ENCODE measurements at places on chromosomes 3 and 15. TPM values are rescaled to one million over a fixed set of nuclear protein-coding genes. Genes with fewer than 3 reads are reported as not detected.

DNAH12 gene
- total RNA-seq = 0.12 TPM

B3GNT5 gene
- 50.9 TPM for total RNA-seq

ANKRD63 gene
- not detected for total RNA-seq

NMD3 gene
- total RNA-seq = 45.8 TPM

KNL1 gene
- 4.2 TPM for total RNA-seq

TUSC7 gene
- total RNA-seq = not detected

VPS39 gene
- 57.1 TPM for total RNA-seq

AAGAB gene
- 41.9 TPM for total RNA-seq

CPLX3 gene
- total RNA-seq = not detected

SPRED1 gene
- total RNA-seq = 22.2 TPM

EAF2 gene
- total RNA-seq = 1.4 TPM

GOLGA6L24 gene
- not detected for total RNA-seq

FBLN2 gene
- total RNA-seq = 1.6 TPM

NME9 gene
- not detected for total RNA-seq

MCTP2 gene
- 1.2 TPM for total RNA-seq

GOLGA8J gene
- total RNA-seq = not detected

MYEF2 gene
- total RNA-seq = 21.9 TPM

HTR3E gene
- not detected for total RNA-seq

TGM5 gene
- not detected for total RNA-seq

Data from glomerular endothelial cell (primary cell).